ENCODE measurements at places on chromosomes 3 and 15. TPM values are rescaled to one million over a fixed set of nuclear protein-coding genes. Genes with fewer than 3 reads are reported as not detected.

- H3K4me1 ChIP-seq = no peaks in the 10 kb centered on the region
- H3K27me3 ChIP-seq = peaks cover 35% of the 10 kb centered on the region
- H3K27ac ChIP-seq = no peak overlapping the region
- DNase-seq = no peak
- H3K4me3 ChIP-seq = no peak overlapping the region
Observed at GRCh38 chr15:70353606-70354345, 256.1 kb upstream of the TLE3 start.

- H3K27ac ChIP-seq = no peak overlapping the region
- DNase-seq = no peak
- no peaks in the 10 kb centered on the region for H3K4me1 ChIP-seq
- H3K36me3 ChIP-seq = no peaks in the 10 kb centered on the region
- H3K27me3 ChIP-seq = no peaks in the 10 kb centered on the region
Observed at GRCh38 chr3:197165890-197166289, 132.5 kb downstream of the DLG1 start.

GRCh38 chr3:141825216-141826011, 51.0 kb upstream of the ATP1B3 start:
- DNase-seq = no peak
- no peak overlapping the region for H3K4me3 ChIP-seq
- no peaks in the 10 kb centered on the region for H3K27me3 ChIP-seq
- H3K27ac ChIP-seq = no peak overlapping the region
- H3K36me3 ChIP-seq = no peaks in the 10 kb centered on the region

- peaks cover 6% of the 10 kb centered on the region for H3K36me3 ChIP-seq
- peak; percentile 23 for DNase-seq
- H3K4me1 ChIP-seq = peaks cover 23% of the 10 kb centered on the region
- no peak overlapping the region for H3K4me3 ChIP-seq
- H3K27ac ChIP-seq = no peak overlapping the region
Observed at GRCh38 chr15:29003840-29004233, 118.1 kb downstream of the APBA2 start.

DNA sequence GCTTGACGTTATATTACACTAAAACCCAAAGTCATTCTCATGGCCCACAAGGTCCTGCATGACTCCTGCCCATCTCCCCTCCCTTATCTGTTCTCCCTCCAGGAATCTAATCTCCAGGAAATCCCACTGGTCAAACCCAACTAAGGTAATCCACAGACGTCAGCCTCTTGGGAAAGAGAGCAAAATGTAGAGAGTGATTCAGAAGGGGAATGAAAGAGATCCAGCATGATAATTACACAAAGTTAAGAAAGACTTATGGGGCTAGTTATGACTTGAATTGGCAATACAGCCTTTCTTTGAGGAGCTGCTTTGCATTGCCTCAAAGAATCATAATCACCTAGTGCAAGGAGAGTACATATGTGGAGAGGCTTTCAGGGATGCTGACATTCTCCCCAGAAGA, 137.8 kb upstream of the MYRIP start:
- no peaks in the 10 kb centered on the region for H3K36me3 ChIP-seq
- no peak overlapping the region for H3K4me3 ChIP-seq
- DNase-seq = no peak
- no peak overlapping the region for H3K27ac ChIP-seq
- H3K27me3 ChIP-seq = no peaks in the 10 kb centered on the region
- no peaks in the 10 kb centered on the region for H3K4me1 ChIP-seq

- H3K4me3 ChIP-seq = no peak overlapping the region
- no peak overlapping the region for H3K27ac ChIP-seq
- DNase-seq = no peak
- no peaks in the 10 kb centered on the region for H3K4me1 ChIP-seq
Observed at GRCh38 chr3:70516076-70516475, 203.6 kb upstream of the MDFIC2 start.

GRCh38 chr15:48582452-48583247, 62.9 kb downstream of the FBN1 start:
- H3K27ac ChIP-seq = no peak overlapping the region
- DNase-seq = no peak
- H3K27me3 ChIP-seq = no peaks in the 10 kb centered on the region
- no peaks in the 10 kb centered on the region for H3K36me3 ChIP-seq
- no peak overlapping the region for H3K4me3 ChIP-seq

GRCh38 chr15:77853910-77854309, 221.2 kb upstream of the LINGO1 start:
- H3K36me3 ChIP-seq = no peaks in the 10 kb centered on the region
- no peak for DNase-seq
- H3K27ac ChIP-seq = no peak overlapping the region
- H3K4me1 ChIP-seq = no peaks in the 10 kb centered on the region
- no peak overlapping the region for H3K4me3 ChIP-seq
- peaks cover 33% of the 10 kb centered on the region for H3K27me3 ChIP-seq

DNA sequence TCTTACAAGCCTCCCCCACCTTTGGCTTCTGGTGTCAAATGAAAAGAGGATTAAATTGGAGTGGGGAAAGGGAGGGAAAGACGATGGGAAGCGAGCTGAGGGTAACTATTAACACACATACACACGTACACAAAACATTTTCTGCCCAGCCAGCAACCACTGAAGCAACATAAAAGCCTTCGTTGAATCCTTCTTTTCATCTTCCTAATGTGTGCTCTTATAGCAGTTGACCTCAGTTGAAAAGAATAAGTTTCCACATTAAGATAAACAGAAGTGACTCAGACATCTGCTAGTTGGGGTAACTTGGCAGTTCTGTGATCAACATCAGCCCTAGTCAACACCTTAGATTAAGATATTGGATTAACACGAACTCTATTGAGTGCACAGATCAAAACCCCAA, 558.5 kb downstream of the MECOM start:
- H3K27ac ChIP-seq = no peak overlapping the region
- H3K36me3 ChIP-seq = no peaks in the 10 kb centered on the region
- no peak overlapping the region for H3K4me3 ChIP-seq
- no peaks in the 10 kb centered on the region for H3K4me1 ChIP-seq

- H3K36me3 ChIP-seq = no peaks in the 10 kb centered on the region
- no peak overlapping the region for H3K4me3 ChIP-seq
- no peaks in the 10 kb centered on the region for H3K27me3 ChIP-seq
- no peaks in the 10 kb centered on the region for H3K4me1 ChIP-seq
- H3K27ac ChIP-seq = no peak overlapping the region
- no peak for DNase-seq
Observed at GRCh38 chr15:68983961-68984481, 30.5 kb upstream of the NOX5 start.

- no peak overlapping the region for H3K4me3 ChIP-seq
- H3K27me3 ChIP-seq = no peaks in the 10 kb centered on the region
- H3K4me1 ChIP-seq = no peaks in the 10 kb centered on the region
Observed at GRCh38 chr15:89119489-89120478, 31.5 kb downstream of the ABHD2 start.

DNA sequence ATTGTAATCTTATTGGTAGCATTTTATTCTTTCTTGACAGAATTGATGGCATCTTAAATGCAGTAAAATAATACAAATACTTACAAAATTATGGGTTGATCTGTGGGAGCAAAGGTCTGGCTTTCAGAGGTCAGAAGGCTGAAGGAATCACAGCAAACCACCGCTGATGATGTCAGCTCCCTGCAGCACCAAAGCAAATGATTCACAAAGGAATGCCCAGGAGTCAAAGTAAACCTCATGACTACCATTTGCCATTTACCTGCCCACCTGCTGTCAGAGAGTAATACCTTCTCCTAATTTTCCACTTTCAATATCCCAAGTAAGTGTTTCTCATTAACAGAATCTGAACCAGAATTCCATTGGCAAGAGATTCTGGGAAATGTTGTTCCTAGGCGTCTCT, 46.1 kb downstream of the CPA3 start:
- H3K27me3 ChIP-seq = no peaks in the 10 kb centered on the region
- no peak for DNase-seq
- H3K4me1 ChIP-seq = no peaks in the 10 kb centered on the region
- no peaks in the 10 kb centered on the region for H3K36me3 ChIP-seq
- no peak overlapping the region for H3K4me3 ChIP-seq

DNA sequence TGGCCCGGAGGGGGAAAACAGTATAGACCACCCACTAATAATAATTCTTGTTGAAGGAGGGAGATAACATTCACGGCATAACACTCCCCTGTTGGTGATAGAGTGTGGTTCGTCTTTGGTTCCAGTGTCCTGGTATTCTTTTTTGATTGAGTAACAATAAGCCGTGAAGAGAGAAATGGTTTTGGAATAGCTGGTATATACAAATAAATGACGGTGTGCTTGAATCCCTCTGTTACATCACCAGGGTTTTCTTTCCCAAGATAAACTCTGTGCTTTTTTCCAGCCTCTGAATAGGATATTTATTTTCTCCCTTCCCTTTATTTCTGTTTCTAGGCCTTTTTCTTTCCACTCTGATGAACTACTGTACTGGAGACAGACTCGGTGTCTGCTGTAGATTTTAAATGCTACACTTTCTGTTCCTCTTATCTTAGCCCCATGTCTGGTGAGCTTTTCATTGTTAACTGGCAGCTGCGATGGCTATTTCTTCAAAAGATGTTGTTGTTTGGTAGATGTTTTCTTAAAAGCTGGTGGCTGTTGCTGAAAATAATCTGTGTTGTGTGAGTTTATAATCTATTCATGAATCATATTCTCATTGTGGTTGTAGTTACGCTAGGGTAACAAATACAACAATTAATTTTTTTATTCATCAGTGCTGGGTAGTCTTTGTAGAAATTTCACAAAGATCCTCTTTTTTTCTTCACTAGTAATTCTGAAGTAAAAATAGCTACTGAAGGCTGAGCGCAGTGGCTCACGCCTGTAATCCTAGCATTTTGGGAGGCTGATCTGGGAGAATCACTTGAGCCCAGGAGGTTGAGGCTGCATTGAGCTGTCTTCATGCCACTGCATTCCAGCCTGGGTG, 15.5 kb upstream of the SCAANT1 start:
- no peaks in the 10 kb centered on the region for H3K27me3 ChIP-seq
- DNase-seq = no peak
- peaks cover 18% of the 10 kb centered on the region for H3K36me3 ChIP-seq
- H3K27ac ChIP-seq = no peak overlapping the region
- no peak overlapping the region for H3K4me3 ChIP-seq

GRCh38 chr3:133674290-133674919, 12.7 kb upstream of the TOPBP1 start:
- no peak overlapping the region for H3K4me3 ChIP-seq
- no peak for DNase-seq
- H3K27ac ChIP-seq = no peak overlapping the region
- peaks cover 19% of the 10 kb centered on the region for H3K27me3 ChIP-seq
- H3K4me1 ChIP-seq = no peaks in the 10 kb centered on the region

DNA sequence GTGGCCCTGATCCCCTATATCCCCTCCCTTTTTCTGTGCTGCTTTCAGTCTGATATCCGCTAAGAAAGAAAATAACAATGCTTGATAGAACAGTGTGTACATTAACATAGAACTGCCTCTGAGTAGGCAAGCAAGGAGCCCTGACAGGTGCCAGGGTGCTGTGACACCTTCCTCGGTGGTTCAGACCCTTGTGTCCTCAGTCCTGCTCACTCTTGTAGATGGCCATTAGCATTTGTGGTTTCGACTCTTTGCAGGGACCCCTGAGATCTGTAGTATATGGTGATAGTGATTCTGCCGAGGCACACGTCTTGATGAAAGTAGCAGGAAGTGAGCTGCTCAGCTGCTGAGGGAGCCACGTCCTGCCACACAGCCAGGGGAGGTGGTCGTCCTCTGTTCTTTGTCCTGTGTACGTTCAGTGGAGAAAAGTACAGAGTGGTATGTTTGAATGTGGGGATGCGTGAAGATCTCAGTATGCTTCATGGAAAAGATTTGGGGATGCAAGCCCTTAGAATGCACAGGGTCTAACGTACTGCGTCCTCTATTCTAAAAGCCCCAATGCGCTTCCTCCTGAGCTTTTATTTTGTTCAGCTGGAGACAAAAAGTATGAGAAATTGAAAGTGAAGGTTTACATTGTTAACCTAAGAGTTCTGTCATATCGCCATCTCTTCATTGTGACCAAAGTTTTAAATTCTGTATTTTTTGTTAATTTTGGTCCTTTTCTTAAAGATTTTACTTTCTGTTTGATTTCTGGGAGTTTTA, 35.4 kb downstream of the PXYLP1 start:
- H3K4me1 ChIP-seq = peaks cover 15% of the 10 kb centered on the region
- H3K27me3 ChIP-seq = no peaks in the 10 kb centered on the region
- H3K36me3 ChIP-seq = peaks cover 2% of the 10 kb centered on the region
- H3K27ac ChIP-seq = peak overlapping the region; percentile 84
- H3K4me3 ChIP-seq = peak overlapping the region; percentile 50

GRCh38 chr3:107446706-107447105, 69.5 kb downstream of the CCDC54 start:
- H3K27me3 ChIP-seq = no peaks in the 10 kb centered on the region
- no peak for DNase-seq
- H3K27ac ChIP-seq = no peak overlapping the region
- no peak overlapping the region for H3K4me3 ChIP-seq

DNA sequence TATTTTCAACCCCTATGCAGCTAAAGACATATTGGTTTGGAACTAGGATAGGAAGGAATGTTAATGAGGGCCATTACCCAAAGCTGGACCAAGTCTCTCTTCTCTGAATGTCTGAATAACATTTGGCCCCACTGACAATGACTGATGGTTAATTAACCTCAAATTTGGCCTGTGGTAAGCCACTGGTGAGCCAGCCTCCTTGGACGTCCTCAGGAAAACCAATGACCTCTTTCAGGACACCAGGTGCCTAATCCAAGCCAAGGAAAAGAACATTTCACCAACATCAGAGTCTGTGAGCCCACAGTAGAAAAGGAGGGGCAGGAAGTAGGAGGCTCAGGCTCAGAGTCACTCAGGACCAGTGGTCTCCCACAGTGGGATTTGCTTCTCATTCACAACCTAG, 56.4 kb upstream of the ETV5 start:
- DNase-seq = no peak
- no peaks in the 10 kb centered on the region for H3K4me1 ChIP-seq
- no peaks in the 10 kb centered on the region for H3K27me3 ChIP-seq

- H3K27me3 ChIP-seq = no peaks in the 10 kb centered on the region
- no peak overlapping the region for H3K4me3 ChIP-seq
- H3K4me1 ChIP-seq = no peaks in the 10 kb centered on the region
- no peak for DNase-seq
- H3K36me3 ChIP-seq = no peaks in the 10 kb centered on the region
Observed at GRCh38 chr3:133167340-133168024, 129.3 kb downstream of the TMEM108 start.

GRCh38 chr3:186425788-186426730, 64.0 kb upstream of the DGKG start:
- DNase-seq = no peak
- H3K27ac ChIP-seq = no peak overlapping the region
- no peaks in the 10 kb centered on the region for H3K36me3 ChIP-seq
- H3K4me3 ChIP-seq = no peak overlapping the region
- no peaks in the 10 kb centered on the region for H3K4me1 ChIP-seq

ECT2 gene
- 1.7 TPM for total RNA-seq

ATXN7 gene
- total RNA-seq = 231 TPM

LRRC49 gene
- not detected for total RNA-seq

THAP10 gene
- total RNA-seq = 0.33 TPM

C3orf20 gene
- total RNA-seq = 0.19 TPM

CCDC9B gene
- 1.6 TPM for total RNA-seq

STRIT1 gene
- not detected for total RNA-seq

CYP1A1 gene
- total RNA-seq = 1.6 TPM

SSUH2 gene
- not detected for total RNA-seq

ERC2 gene
- not detected for total RNA-seq

NEO1 gene
- 7.2 TPM for total RNA-seq

LINGO1 gene
- total RNA-seq = 0.19 TPM

FAM174B gene
- total RNA-seq = 3.6 TPM

Measured in T-cell (primary cell).